ENCODE measurements at places on chromosomes 7 and 10.

- no peak for DNase-seq
Measured at GRCh38 chr7:8365499-8366110, 67.8 kb upstream of the NXPH1 start.

GRCh38 chr10:12803776-12804175, 197.7 kb downstream of the CCDC3 start:
- peak; percentile 55 for DNase-seq

DNA sequence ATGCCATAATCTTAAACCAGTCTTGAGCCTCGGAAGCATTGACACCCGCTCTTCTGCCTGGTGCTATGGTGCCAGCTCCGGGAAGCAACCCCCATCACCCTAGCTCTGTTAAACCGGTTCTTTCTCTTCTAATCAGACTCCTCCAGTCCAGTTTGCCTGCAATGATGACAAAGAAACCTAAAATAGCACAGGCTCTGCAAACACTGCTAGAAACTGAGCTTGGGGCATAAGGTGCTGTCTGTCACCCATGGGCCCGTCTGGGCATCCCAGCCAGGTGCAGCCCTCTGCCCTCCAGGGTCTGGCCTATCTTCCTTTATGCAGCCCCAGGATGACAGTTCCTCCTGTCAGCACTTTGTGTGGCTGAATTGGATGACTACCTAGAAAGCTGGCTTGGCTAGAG, 14.2 kb upstream of the CAMK2G start:
- DNase-seq = no peak

- no peak for DNase-seq
Measured at GRCh38 chr7:128725531-128725930, 13.6 kb upstream of the CALU start.

DNA sequence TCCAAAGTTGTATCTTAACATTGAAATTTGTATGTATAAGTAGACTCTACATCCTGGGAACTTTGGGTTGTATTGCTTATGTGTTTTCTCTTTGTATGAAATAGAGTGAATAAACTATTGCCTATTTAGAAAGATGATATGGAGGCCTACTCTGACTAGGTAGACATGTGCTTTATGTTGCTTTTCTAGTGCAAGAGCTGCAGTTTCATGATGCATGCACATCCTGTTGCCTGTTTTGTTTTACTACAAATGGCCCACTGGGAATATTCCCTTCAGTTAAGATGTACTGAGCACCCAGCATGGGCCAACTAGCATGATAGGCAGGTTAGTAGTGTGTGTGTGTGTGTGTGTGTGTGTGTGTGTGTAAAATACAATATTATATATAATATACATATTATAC, 282.1 kb upstream of the LRGUK start:
- no peak for DNase-seq

- DNase-seq = no peak
Measured at GRCh38 chr7:46478046-46478445, 557.0 kb upstream of the IGFBP3 start.

Measured in mesenteric fat pad (tissue), 1 donor.